ENCODE measurements at places on chromosomes 1 and 21.

DNA sequence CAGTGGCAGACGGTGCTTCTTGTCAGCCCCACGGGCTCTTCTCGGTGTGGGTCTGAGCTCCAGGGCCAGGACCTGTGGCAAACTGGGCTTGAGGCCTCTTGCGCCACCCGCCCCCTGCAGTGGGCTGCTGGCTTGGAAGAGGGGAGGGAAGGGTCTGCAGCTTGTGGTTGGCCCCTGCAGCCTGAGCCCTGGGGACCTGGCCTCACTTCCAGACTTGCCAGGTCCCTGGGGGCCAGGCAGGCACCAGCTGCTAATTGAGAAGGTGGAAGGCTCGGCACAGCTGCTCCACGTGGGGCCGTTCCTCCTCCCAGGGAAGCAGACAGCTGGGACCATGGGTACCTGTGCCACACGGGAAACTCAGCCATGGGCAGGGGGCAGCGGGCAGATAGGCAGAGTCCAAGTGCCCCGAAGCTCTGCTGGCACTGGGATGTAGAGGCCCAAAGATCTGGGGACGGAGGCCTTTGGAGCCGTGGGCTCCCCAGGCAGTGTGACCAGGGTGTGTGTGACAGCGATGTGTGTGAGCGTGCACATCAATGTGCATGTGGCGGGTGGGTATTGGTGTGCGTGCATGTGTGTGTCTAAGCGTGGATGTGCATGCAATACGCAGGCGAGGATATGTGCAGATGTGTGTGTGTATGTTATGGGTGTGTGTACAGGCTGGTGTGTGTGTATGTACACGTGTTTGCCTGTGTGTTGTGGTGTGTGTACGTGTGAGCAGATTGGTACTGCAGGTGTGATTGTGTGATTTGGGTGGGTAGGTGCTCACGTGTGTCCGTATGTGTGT is 39.3 kb downstream of the TP73 start:
- DNase-seq: no peak

DNA sequence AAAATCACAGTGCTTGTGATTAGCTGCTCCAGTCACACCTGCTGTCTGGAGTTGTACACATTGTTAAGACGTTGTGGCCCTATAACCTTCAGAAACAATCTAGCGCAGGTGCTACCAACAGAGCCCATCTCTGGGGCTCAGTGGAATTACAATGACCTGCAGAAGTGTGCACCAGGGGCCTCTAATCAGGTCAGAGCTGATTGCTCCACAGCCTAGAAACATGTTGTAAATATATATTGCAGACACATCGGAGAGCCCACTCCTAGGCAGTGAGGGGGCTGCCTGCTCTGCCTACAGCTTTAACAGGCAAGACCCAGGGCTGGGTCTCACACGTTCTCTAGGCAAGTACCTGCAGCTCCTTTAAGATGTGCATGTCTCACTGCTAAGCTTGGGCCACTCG is 302.0 kb downstream of the SIPA1L2 start:
- no peak for DNase-seq

- DNase-seq: no peak
Observed at GRCh38 chr1:183869664-183870063, 64.7 kb downstream of the RGL1 start.

DNA sequence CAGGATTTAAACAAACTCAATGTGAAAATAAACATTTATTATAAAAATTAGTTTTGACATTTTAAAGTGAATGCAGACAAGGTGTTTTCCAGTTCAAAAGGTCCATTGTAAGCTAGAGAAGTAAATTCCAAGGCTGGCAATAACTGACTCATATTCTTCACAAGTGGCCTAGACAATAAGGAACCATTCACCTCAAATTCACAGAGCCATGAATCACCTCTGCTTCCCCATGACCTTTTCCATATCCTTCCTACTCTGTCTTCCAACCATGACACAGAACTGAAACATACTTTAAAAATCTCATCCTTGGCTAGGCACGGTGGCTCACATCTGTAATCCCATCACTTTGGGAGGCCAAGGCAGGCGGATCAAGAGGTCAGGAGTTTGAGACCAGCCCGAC is 24.8 kb downstream of the F11R start:
- no peak for DNase-seq

DNA sequence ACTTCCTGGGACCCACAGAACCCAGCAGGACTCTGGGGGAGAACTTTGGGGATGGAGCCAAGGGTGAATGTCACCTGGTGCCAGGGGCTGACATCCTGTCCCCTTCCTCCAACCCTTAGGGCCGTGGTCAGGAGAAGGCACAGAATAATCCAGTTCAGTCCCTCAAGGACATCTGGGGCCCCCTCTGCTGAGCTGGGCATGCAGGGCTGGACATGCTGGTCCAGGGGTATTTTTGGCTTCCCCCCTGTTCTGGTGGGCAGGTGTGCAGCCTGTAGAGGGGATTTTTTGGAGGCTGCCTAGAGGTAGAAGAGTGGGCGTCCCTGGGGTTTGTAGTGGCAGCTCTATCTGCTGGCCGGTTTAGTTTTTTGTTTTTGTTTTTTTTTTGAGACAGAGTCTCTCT is 3.4 kb upstream of the CROCC start:
- DNase-seq: no peak

- DNase-seq: no peak
Observed at GRCh38 chr1:161086457-161086856, 2.9 kb downstream of the NECTIN4 start.

- DNase-seq: no peak
Observed at GRCh38 chr1:222750651-222751050, 13.6 kb downstream of the FAM177B start.

- DNase-seq: no peak
Observed at GRCh38 chr1:167689567-167689920, 32.2 kb upstream of the MPZL1 start.

- DNase-seq: no peak
Observed at GRCh38 chr21:35043549-35043948, 5.6 kb downstream of the RUNX1 start.

DNA sequence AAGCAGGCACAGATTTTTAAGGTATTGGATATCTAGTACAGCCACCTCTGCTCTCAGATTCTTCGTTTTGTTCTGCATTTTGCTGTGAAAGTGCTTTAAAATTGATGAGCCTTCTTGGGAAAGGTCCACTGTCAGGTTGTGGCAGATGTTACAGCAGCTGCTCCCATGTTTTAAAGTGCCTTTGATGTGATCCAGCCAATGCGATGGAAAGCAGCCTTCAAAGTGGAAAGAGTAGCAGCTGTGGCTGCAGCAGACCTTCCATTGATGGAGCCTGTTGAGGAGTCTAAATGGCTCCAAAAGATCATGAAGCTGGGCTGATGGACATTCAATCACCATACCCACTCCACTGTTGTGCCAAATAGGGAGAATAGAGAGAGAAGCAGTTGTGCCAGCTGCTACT is 816.9 kb downstream of the PLA2G4A start:
- DNase-seq: no peak

DNA sequence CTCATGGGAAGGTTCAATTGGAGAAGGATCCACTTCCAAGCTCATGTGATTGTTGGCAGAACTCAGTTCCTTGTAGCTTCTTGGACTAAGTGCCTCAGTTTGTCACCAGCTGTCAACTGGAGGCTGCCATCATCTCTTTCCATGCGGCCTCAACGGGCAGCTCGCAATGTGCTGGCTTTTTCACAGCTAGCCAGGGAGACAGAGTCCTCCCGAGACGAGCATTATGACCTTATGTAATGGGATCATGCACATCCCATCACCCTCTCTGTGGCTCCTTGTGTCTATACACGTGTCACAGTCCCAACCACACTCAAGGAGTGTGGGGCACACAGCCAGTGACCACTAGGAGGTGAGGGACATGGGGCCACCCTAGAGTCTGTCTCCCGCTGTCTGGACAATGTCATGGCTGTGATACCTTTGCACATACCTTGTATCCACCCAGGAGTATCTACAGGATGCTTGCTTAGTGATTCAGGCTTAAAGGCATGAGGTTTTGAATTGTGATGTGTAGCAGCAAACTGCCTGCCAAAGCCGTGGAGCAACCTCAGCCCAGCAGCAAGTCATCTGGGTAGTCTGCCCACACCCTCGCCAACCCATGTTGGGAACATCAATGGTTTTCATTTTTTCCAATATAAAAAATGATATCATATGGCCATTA is 3.9 kb upstream of the KRTAP10-6 start:
- DNase-seq: no peak

GRCh38 chr1:66394603-66395002 is 139.3 kb upstream of the SGIP1 start:
- no peak for DNase-seq

GRCh38 chr1:166479052-166479631 is 312.3 kb upstream of the FAM78B start:
- no peak for DNase-seq

GRCh38 chr1:223742856-223743517 is 30.6 kb downstream of the CAPN2 start:
- DNase-seq: no peak

DNA sequence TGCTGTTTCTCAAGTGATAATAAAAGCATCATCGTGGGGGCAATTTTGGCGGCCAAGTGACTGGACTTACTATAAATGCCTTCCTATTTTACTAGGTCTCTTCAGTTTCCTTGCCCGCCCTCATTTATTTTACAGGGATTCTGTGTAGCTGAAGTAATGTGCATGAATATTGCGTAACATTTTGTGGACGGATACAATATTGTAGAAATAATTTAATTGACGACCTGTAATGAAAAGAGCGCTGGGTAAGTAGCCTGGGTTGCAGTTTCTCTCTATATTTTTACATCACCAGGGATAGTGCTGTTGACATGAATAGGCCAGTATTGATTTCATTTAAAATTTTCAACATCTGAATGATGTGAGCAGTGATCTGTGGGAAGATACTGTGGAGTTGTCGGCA is 28.1 kb upstream of the LMO4 start:
- DNase-seq: no peak

DNA sequence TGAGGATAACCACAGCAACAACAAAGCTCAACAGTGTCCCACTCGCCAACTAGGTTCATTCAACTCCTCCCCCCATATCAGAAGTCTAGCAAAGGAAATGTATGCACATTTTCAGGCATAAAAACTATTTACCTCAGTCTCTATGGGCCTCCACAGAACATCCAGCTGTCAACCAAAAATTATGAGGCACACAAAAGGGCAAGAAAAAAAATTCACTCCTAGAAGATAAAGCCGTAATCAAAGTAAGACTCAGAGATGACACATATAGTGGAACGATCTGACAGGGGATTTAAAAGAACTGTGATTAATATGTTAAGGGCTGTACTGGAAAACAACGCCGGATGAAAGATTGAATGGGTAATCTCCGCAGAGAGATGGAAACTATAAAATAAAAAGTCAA is 158.7 kb downstream of the NTPCR start:
- no peak for DNase-seq

GRCh38 chr1:67355745-67356424 is 48.2 kb downstream of the IL12RB2 start:
- no peak for DNase-seq

DNA sequence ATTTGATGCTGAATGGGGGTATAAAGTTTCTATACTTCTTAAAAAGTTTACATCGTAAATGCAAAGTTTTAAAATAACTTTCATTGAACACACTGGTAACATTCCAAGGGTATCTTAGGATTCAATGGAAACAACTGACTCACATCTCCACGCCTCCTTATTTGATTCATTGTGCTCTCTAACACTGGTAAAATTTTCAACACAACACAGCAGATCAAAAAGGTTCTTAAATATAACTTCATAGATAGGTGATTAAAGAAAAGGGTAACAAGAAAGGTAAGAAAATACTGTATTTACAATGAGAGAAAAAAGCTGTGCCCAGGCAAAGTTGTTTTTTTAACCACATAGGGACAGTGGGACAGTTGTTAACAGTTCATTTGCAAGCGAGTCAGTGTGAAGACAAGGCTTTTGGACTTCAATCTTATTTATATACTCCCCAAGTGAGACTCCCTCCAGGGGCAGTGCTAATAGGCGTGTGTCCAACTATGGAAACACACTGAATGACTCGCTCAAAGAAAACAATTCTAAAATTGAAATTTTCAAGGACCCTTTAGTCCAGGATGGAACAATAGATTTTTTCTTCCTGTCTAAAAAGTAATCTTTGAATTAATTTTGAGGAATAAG is 140.5 kb downstream of the TIAM1 start:
- DNase-seq: no peak

- no peak for DNase-seq
Observed at GRCh38 chr1:153539395-153540093, 1.2 kb downstream of the S100A5 start.

GRCh38 chr1:171654201-171654941 is 1.9 kb upstream of the MYOC start:
- DNase-seq: no peak

- no peak for DNase-seq
Observed at GRCh38 chr1:236699366-236699765, 13.1 kb downstream of the ACTN2 start.

- DNase-seq: no peak
Observed at GRCh38 chr1:28412731-28413130, 43.2 kb downstream of the PHACTR4 start.

DNA sequence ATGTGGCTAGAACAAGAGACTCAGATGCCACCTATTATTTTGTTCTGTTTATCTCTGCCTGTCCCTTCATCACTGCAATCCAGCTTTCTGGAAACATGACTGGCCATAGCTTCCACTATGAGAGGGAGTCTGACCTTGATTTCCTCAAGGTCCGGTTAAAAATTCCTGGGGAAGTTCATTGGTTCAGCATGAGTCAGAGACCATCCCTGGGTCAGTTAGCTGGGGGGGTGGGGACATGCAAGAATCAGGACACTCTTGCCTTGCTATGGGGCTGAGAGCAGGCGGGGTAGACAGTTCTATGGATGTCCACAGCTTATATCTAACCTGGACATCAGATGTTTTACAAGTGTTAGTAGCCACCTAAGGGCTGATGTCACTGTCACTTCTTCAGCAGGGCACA is 81.1 kb downstream of the TENT5C start:
- no peak for DNase-seq

GRCh38 chr1:88746916-88747315 is 62.8 kb downstream of the PKN2 start:
- no peak for DNase-seq

GRCh38 chr21:36323032-36323431 is 3.0 kb downstream of the MORC3 start:
- DNase-seq: no peak

DNA sequence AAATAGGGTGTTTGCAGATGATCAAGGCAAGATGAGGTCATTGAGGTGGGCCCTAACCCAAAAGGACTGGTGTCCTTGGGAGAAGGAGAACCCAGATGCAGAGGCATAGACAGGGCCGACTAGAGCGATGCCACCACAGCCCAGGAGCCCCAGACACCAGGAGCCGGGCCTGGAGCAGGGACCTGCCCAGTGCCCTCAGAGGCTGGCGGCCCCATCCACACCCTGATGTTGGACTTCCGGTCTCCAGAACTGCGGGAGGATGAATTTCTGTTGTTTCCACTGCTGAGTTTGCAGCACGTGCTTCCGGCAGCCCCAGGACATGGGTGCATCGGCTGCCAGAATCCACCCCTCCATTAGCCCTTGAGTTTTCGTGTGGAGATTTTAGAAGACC is 7.2 kb upstream of the ACTRT2 start:
- DNase-seq: no peak

- DNase-seq: no peak
Observed at GRCh38 chr1:239718997-239719628, 332.7 kb downstream of the CHRM3 start.

GRCh38 chr1:162305969-162306368 is 70.7 kb downstream of the SPATA46 start:
- no peak for DNase-seq
